ENCODE measurements at places on chromosomes 6 and 20.

DNA sequence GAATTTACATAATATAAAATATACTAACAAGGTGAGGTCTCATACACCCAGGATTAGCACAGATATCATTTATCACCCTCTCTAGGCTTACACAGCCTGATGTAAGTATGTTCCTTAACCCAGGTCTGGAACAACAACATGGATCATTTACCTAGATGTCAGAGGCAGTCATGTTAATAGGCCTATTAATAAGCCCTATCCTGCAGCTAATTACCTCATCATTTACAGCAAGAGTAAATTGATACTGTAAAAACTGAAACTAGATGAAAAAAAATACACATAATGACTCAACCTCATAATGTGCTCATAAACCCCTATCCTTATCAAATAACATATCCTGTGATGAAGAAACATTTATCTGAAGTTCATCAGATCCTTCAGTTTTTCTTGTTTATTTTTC is 334.3 kb upstream of the MANEA start:
- no peak for DNase-seq

GRCh38 chr6:106170030-106170791 is 84.1 kb downstream of the PRDM1 start:
- DNase-seq = no peak

DNA sequence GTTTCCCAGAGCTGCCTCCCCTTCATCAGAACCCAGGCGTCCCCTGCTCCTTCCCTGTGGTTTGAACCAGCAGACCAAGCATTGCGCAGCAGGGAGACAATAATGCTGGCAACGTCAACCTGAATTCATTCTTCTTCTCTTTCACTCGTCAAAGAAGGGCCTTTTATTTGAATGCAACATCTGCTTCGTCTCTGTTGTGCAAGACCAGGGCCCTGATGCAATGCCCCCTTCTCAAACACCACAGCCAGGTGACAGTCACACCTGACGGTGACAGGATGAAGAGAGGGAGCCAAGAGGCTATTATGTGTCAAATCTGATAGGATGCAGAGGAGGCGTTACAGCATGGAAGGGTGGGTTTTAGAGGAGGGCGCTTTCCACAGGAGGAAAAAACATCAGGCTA is 8.0 kb downstream of the INSM1 start:
- no peak for DNase-seq

DNA sequence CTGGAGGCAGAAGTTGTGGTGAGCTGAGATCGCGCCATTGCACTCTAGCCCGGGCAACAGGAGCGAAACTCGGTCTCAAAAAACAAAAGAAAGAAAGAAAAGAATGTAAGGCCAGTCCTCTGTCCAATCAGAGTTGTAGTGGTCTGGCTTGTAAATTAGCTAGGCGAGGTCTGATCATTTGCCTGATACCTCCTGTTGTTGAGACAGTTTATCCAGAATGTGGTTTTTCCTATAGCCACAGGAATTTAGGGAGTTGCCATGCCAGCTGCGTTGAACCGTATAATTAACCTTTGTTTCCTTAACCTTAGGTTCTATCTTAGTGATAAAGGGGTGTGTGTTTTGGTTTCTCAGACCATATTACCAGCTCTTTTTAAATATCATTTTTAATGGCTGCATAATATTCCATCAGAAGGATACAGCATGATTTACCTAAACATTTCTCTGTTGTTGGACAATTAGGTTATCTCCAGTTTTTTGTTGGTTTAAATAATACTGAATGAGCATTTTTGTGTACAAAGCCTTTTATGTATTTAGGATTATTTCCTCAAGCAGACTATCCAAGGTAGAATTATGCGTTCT is 11.7 kb upstream of the PPARD start:
- DNase-seq = no peak

- DNase-seq = no peak
Observed at GRCh38 chr6:2944405-2945152, 26.8 kb downstream of the SERPINB6 start.

- no peak for DNase-seq
Observed at GRCh38 chr6:71488186-71488585, 199.6 kb downstream of the OGFRL1 start.

DNA sequence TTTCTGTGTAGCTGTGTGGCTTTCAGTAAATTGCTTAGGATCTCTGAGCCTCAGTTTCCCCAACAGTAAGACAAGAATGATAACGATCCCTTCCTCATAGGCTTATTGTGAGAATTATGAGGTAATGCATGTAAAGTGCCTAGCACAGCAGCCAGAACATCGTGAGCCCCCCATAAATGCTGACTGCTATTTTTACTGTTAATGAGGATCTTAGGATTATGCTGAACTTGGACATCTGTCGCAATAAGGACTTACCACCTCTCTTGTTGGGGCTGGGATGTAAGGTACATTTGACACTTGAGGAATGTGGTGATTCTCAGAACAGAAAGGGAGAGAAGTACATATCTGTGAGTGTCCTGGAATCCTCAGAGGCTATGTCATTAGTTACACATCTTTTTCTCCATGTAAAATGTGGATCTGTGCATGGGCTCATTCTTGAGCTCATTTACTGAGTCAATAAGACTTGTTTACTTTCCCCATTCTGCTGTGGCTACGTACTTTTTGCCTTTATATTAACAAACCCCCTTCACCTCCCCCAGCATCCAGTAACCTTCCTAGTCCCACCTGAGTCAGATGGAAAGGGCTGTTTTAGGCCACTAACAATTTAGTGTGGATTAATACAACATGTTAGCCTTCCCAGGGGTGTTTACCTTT is 64.4 kb upstream of the PLEKHG1 start:
- DNase-seq = no peak

GRCh38 chr20:19320005-19320404 is 107.6 kb downstream of the SLC24A3 start:
- DNase-seq = no peak

GRCh38 chr20:20206788-20207187 is 154.5 kb downstream of the CFAP61 start:
- no peak for DNase-seq

GRCh38 chr6:68679399-68679798 is 44.3 kb downstream of the ADGRB3 start:
- no peak for DNase-seq

GRCh38 chr6:51655517-51655916 is 431.9 kb downstream of the PKHD1 start:
- no peak for DNase-seq

DNA sequence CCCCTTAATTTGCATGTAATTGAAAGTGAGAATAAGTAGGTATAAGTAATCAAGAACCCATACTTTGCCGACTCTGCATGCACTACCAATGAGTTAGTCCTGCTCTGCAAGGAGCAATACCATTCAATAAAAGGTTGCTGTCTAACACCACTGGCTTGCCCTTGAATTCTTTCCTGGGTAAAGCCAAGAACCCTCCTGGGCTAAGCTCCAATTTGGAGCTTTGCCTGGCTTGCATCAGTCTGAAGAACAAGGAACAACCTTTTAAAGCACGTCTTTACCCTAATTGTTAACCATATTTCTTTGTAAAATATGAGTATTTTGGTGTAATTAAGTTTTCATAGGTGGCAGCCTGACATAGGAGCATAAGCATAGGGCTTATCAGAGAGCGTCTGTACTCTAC is 367.7 kb downstream of the MEI4 start:
- DNase-seq = no peak

DNA sequence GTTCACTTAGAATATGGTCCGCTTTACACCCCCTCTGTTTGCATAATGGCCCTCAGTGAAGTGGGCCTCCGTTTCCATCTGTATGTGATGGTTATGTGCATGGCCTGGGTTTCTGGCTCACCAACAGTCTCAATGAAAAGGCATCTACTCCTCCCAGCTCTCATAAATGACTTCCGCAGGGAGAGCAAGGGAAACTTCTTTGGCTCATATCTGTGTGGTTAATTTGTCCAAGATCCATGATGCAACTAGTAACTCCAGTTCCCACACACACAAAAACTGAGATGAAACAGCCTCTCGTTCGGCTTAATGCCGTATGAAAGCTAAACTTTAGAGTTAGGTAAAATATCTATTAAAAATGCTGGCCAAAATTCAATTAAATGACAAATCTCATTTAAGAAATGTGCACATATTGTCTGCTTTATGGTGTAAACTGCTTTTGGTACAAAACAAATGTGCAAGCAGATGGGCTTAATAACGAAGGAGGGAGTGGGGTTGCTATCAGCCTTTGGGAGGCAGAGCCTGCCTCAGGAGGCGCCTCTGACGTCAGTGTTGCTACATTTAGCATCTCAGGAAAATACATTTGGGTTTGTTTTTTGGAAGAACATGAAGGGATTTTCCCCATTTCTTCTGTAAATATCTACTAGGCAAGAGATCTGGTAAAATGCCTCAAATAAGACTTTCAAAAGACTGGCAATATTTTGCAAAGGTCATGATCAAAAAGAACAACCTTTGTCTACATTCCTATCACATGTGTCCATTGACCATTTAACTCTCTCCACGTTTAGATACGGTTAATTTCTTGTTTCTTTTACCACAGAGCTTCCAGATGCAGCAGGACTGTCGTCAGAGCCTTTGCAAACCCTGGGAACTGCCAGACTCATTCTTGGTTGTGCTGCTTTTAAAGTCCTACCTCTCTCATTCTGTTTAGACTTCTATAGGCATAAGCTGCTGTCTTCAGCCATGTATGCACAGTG is 96.8 kb downstream of the ARMC2 start:
- no peak for DNase-seq

DNA sequence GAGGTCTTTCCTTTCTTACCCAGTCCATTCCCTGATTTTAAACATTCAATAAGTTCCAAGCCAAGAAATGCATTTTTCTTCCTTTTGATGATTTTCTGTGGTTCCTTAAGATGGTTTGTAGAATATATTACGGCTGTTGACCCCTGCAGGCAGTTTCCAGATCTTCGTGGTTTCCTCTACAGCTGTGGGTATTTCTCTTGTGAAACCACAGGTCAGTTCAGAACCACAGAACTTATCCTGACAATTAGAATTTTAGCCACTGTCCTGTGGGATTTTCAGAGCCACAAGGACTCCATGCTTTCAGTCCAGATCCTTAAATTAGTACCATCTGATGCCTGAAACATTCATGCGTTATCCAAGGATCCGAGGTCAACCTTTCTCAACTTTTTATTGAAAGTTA is 29.7 kb upstream of the EXOC2 start:
- no peak for DNase-seq

- no peak for DNase-seq
Observed at GRCh38 chr6:169654598-169655391, 47.0 kb downstream of the WDR27 start.

DNA sequence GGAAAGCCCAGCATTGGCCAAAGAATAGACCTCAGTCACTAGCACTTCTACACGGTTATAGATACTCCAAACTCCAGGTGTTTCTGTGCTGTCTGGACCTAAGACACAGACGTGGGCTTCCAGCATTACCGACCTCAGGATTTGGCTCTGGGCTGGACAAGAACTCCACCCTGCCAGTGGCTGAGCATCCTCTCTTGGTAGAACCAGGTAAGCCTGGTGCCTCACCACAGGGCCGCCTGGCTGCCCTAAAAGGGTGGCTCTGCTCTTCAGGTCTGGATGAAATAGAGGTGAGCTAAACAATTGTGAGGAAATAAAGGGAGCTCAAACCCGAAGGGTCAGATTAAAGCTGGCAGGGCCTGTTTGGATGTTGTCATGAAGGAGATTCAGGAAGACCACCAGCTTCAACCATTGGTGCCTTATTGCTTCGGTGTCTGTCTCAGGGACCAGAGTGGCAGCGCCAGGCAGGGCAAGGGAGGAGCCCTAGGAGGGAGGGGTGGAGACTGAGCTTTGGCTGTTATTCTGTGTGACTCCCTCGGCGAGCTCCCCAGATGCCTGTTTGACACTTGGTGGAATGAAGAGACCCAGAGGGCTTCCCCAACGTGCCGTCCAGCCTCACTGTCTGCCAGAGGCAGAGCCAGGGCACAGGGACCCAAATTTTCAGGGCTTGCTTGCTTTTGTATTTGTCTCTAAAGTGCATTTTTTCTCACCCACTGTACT is 8.6 kb downstream of the SYNDIG1 start:
- no peak for DNase-seq

GRCh38 chr6:134729561-134729960 is 220.3 kb downstream of the ALDH8A1 start:
- no peak for DNase-seq

GRCh38 chr6:144690133-144690532 is 405.0 kb downstream of the UTRN start:
- no peak for DNase-seq

DNA sequence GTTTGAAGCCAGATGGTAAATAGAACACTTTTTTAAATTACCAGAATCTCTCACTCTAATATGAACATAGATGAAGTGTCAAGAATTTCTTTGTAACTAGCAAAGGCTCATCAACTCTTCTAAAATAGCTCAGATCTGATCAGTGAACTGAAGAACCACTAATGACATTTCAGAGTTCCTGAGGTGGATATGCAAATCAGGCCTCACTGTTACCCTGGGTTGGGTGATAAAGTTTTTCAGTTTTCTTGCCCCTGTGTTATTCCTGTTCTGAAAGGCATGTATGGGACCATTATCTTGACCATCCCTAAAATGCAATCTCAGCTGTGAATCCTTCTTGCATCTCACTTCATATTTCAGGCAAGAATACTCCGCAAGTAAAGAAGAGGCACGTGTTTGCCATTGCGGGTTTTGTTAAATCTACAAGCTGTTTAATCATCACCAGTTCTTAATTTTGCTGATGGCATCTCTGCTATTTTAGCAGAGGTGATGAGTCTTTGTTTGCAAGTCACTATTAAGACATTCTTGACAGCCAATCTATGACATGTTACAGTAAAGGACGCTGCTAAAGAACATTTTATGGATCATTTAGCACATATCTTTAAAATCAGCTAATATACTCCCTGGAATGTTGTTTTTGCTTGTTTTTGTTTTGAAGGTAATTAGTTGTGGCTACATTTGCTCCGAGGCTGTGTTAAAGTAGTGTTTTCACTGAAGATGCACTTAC is 47.9 kb downstream of the KHDC1L start:
- no peak for DNase-seq

GRCh38 chr20:17610566-17611289 is 40.9 kb downstream of the DSTN start:
- DNase-seq = no peak

- no peak for DNase-seq
Observed at GRCh38 chr20:8578161-8578865, 446.2 kb downstream of the PLCB1 start.

GRCh38 chr20:10247440-10247839 is 28.8 kb downstream of the SNAP25 start:
- DNase-seq = no peak

DNA sequence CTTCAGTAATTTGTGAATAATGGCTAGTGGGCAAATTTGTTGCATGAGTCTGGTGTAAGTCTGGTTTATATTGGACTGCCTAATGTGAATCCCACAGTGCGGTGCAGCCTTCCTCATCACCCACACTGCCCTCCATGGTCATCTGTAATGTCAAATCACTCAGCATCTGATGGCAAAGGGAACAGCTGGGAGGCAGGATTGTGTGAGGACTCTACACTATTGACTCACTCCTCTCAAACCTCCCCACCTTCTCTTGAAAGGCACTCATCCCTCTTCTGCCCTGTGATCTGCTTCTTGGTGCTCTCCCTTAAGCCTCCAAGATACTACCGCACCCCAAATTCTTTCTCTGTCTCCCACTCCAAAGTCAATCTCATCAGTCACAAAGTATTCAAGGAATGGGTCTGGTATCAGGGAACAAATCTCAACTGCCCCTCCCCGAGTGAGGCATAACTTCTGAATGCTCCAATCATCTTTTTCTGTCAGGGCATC is 146.0 kb upstream of the BEND6 start:
- DNase-seq = no peak

Data from cortex of kidney (tissue), 1 donor.